ENCODE measurements at places on chromosomes 16 and 17.

DNA sequence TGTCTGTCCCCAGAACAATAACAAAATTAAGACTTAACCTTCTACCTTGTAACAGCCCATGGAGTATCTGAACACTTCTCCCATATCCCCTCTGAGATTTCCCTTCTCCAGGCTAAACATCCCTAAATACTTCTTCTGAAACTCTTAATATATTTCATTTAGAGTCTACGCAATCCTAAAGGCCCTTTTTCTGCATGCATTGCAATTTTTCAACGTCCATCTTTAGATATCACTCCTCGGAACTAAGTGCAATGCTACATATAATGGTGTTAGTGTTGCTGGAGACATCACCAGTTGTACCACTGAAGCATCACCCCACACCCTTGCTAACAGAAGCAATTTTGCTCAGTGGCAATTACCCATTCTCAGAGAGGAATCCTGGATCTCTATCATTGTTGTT, 13.2 kb downstream of the GRIN2A start:
- DNase-seq: no peak

GRCh38 chr17:57107498-57108101, 22.6 kb downstream of the AKAP1 start:
- DNase-seq: no peak

DNA sequence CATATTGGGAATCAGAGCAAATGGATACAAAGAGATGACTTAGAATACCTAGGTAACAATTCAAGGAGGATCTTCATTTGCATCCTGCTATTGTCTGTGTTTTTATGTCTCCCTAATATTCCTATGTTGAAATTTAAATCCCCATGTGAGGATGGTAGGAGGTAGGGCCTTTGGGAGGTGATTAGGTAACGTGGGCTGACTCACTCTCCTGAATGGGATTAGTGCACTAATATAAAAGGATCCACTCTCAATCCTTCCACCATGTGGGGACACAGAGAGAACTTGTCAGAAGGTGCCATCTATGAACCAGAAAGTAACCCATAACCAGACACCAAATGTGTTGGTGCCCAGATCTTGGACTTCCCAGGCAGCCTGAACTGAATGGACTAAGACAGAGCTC, 83.4 kb downstream of the CDH8 start:
- no peak for DNase-seq

DNA sequence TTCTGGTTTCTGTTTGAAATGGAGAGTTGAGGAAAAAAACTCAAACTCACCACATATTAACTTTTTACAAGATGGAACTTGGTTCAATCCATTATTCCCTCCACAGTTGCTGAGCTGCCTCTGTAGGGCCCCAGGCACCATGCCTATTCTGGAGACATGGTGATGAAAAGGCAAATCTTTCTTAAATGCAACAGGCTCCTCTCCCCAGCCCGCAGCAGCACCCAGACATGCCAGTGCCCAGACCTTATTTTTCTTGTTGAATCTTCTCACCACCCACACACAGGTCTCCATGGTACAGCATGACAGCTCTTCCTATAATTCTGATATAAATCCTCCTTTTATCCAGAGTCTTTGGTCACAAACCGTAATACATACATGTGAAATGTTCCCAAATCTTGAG, 7.6 kb downstream of the CYTH1 start:
- no peak for DNase-seq

GRCh38 chr17:13569398-13570123, 32.2 kb downstream of the HS3ST3A1 start:
- DNase-seq: no peak

DNA sequence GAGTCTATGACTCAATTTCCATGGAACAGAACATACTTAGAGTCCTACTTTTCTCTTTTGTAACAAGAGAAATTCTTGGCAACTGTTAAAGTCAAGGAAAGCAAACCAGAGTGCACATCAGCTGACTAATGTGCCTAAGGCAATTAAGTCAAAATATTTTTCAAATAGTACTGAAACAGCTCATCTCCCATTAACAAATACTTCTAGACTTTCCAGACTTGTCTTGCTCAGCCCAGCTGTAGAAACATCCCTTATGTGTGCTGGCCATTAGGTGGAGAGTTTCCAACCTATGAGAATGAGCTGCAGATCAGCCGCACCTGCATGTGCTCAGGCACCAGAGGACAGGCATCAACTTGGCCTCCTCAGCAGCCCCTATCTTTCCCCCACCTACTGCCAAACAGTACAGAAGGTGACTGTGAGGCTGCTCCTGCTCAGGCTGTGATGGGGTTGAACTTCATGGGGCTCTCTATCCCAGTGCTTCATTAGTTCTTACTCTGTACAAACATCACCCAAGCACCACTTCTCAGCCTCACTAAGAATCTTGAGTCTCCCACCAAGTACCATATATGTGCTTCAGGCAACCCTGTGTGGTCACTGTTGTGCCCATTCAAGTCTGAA, 32.2 kb downstream of the TEX2 start:
- no peak for DNase-seq

DNA sequence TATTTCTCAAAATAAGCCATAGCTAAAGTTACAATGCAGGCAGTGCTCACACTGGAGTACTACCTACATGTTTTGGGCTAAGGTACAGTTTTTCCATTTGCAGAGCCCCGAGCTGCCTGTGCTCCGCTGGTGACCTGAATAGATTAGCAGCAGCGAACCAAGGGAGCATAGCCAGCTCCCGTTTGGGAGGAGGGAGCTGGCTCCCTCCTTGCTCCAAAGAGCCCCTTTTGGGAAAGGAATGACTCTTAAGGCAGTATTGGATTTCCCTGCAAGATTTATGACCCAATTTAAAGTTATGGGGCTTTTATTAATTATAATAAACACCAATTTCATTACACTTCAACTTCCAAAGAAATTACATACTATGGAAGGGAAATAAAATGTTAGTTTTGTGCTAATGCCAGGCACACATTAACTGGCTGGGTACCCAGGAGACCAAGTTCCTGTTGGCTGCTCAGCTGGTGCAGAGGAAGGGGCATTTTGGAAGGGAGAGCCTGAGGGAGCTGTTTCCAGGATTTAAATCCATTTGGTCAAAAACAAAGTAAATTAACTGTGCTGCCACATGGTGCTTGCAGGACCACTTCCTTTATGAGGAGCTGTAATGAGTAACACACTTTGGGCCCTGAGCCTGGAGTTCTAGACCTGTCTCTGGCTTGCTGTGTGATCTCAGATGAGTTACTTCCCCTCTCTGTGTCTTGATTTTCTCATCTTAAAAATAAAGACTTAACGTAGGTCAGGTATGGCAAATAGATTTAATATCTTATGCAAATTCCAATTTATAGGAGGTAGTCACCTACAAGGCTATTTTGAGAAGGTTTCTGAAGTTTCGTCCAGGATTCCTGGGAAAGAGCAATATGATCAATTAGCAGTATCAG, 362.1 kb upstream of the CCL2 start:
- DNase-seq: no peak

GRCh38 chr17:760371-760770, 8.3 kb upstream of the GEMIN4 start:
- DNase-seq: no peak

DNA sequence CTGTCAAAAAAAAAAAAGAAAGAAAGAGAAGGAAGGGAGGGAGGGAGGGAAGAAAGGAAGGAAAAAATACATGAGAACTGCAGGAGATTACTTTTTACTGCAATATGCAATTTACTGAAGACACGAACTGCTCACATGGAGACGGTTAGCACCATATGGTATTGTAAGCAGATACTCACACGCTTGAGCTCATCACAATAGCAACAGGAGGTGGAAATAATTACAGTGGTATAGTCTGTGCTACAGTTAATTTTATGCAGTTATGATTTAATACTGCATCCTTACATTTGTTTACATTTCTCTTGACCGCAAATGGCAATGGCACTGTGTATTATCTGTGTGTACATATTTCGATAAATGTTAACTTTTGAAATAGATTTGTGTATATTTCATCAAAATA, 21.4 kb upstream of the SLC46A1 start:
- no peak for DNase-seq

GRCh38 chr17:56817066-56817465, 16.7 kb downstream of the C17orf67 start:
- no peak for DNase-seq

DNA sequence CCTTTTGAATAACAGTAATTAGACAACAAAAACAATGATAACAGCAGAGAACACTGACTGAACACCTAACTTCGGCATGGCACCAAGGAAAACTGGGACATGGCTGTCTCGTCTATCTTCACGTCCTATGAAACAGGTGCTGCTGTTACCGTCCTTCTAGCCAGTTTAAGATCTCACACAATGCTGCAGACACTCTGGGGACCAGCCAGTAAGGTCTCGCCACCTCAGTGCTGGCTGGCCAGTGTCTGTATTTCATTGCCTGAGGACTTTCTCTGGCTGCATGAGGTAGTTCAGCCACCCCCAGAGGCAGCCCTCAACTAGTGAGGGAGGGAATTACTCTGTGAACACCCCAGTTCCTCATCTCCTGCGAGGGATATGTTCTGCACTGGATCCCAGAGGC, 57.6 kb downstream of the AMFR start:
- no peak for DNase-seq

DNA sequence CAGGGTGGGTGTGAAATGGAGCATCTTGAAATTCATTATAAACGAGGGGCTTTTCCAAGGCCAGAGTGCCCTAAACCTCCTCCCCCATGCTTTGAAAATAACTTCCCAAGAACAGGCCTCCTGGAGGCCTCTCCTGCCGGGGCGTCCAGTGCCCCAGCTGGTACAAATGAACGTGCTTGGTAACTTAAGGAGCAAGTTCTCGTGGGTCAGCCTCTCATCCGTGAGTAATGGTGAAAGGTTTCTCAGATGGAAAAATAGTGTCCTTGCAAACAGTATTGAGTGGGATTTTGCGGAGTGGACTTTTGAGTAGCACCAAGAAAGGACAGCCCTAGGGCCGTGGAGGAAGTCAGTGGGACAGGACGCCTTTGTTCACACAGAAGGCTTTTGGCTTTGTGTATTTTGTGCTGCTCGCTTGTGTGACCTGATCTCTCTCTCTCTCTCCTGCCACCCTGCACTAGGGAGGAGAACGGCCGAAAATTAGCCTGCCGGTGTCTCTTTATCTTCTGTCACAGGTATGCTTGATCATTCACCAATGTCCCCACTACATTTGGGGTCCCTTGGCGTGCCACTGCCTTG, 34.6 kb downstream of the CLEC16A start:
- DNase-seq: no peak

DNA sequence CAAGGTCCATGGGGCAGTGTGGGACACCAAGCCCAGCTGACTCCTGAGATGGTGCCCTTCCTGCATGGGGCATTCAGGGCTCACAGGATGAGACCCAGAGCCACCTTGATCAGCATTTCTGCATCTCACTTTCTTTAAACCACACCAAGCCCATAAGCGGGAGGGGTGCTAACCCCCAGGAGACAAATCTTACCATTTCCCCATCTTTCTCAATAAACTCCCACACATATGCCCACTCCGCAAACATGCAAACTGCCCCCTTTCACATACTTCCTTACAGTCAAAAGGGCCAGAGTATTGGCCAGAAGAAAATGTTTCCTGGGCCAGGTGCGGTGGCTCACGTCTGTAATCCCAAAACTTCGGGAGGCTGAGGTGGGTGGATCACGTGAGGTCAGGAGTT, 3.7 kb upstream of the SLC39A11 start:
- DNase-seq: no peak

GRCh38 chr16:88569985-88570690, at the start of gene ZC3H18:
TSS of gene ZC3H18 (plus strand) at chr16:88570403. CDS start at chr16:88577124, 6,721 bp downstream.
- peak; percentile 97 for DNase-seq

- no peak for DNase-seq
Observed at GRCh38 chr17:2929881-2930533, 133.4 kb downstream of the OR1D5 start.

DNA sequence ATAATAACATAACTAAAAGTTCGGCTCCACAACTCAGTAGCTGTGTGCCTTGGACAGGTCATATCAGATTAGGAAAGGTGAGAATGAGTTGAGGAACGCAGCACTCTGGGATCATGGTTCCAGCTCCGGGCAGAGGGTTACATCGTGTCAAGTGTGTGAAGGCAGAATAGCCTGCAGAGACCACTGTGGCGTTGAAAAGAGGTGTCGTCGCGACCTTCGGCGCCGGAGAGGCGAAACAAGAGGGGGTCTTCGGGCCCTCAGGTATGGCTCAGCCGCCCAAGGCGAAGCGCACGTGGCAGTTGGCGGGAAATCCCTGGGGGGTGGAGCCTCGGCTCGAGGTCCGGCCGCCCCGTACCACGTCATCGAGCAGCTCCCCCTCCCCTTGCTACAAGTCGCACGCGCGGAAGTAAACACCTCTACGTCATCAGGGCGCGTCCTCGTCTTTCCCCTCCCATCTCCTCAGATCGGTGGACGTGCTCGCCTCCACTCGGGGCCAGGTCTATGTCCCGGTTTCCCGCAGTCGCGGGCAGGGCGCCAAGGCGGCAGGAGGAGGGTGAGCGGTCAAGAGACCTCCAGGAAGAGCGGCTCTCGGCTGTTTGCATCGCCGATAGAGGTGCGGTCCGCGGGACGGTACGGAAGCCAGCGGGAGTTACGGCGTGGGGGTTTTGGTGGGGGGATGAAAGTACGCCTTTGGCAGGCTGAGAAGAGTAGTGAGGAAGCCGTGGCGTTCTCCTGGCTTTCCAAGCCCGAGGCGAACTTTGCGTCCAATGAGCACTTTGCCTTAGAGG, at the start of gene DHX40:
TSS of gene DHX40 (plus strand) at position 440 of the 788 bp plus-strand sequence. CDS start at position 502, 62 bp downstream.
- DNase-seq: peak; percentile 90

DNA sequence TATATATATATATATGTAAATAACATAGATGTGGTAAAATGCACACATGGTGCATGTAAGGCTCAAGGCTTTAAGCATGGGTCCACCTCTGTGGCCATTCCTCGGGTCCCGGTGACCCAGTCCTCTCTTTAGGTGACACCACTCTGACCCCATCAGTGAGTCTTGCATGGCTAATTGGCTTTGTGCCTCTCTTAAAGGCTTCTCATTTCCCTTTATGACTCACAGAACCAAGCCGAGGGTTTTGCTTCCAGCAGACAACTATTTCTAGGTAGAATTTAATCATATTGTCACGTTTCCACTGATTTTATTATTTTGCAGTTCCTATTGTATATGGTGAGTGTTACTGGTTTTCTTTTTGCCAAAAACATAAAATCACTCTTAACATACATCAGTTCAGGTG, 59.7 kb downstream of the PLCG2 start:
- DNase-seq: no peak

DNA sequence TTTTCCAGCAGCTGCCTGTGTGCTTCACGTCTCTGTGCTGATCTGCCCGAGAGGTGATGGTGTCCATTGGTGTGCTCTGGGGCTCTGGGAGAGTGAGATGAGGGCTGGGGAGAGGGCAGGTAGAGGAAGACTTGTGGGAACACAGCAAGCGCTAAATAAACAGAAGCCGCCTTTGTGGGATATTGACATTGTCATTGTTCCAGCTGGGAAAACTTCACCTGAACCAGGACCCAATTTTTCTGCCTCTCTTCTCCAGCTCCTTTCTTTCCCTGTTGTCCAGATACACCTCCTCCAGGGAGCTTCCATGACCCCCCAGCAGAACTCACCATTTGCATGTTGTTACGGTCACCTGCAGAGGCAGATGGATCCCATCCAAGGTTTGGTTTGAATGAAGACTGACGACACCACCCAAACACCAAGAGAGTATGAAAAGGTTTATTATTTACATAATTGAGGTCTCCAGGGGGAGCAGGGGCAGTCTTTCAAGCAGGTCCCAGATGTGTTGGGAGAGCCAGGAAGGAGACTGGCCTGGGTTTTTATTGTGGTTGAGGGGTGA, 3.6 kb upstream of the ITGA3 start:
- no peak for DNase-seq

All from stimulated activated CD8-positive, alpha-beta memory T cell treated with anti-CD3 and anti-CD28 coated beads, Interleukin-15, amount 100 ng/mL, for 48 hours (primary cell).